ENCODE measurements at places on chromosomes 4 and X.

- no peak for DNase-seq
Observed at GRCh38 chr4:102824398-102824797, 3.0 kb downstream of the UBE2D3 start.

DNA sequence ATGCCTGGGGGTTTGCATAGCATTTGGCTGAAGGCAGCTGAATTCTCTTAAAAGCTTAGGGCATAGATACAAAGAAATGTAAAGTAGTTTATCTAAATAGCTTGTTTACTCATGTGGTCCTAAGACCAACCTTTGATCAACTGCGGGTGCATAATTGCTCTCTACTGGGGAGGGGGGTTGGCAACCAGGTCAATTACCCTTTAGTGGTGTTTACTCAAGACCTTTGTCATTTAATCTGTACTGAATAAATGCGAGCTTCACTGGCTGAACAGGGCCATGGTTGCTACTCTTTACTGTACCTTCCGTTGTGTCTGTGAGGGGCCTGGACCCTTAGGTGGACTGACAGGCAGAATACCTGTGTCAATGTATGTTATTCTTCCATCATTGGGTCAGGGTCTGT lies 102.7 kb upstream of the FAM9C start:
- DNase-seq, result no peak

DNA sequence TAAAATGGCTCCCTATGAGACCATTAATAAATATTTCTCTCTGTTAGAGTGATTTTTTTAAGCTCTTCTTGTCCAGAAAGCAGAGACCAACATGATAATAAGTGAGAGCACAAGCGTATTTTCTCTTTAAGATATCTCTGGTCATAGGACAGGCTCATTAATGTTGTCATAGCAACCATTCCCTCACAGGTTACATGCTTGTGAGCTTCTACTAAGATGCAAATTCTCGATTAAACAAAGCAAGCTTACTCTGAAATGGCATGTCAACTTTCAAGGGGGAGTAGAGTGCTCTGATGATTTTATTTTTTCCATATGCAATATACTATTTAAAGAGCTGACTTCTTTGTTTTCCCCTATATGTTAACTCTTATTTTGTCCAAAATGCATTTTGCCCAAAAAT lies 487.2 kb upstream of the LCORL start:
- no peak for DNase-seq

- no peak for DNase-seq
Observed at GRCh38 chrX:39532761-39533160, 565.0 kb downstream of the BCOR start.

DNA sequence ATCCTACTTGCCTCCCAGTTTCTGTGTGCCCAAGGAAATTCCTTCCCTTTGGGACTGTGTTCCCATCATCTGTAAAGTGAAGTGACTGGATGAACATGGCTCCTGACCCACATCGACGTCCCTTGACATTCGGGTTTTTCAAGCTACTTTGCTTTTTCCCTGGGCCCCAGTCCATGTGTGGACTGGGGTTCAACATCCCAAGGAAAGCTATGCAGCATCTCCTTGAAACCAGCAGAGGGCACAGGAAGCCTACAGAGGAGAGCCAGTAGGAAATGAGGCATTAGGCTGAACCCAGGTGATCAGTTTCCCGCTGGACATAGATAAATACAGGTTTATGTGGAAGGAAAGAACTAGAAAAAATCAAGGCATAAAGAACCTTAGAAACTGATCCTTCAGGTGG lies 145.1 kb upstream of the ARHGEF9 start:
- DNase-seq, result peak; percentile 7

DNA sequence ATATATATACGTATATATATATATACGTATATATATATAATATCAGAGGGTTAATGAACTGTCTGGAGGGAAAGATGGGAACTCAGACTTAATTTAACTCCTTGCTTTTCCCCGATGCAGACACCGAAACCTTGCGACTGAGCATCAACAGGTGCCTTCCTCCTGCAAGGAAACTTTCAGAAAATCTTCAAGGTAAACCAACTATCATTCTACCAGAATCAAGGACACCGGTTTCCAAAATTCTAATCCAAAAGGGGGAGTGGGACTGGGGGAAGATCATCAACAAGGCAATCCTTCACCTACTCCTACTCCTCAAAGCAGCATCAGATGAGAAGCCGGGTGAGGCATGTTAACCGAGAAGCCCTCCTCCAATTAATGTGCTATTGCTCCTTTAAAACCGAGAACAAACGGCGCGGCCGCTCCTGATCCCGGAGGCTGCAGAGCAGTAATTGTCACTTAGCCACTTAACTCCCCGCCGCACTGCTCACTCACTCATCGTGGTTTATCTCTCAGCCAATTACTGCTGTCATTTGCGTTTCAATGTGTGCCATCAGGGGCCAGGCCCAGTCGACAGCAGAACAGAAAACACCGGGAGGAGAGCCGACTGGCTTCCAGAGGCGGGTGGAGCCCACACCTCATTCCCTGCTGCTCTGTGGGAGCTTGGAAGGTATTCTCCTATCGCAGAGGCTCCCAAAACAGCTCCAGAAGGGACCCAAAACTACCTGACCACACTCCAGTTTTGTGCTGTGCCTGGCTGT lies 61.7 kb downstream of the MAML3 start:
- DNase-seq, result peak; percentile 56

- DNase-seq, result no peak
Observed at GRCh38 chr4:152482211-152482610, 53.7 kb downstream of the FBXW7 start.

DNA sequence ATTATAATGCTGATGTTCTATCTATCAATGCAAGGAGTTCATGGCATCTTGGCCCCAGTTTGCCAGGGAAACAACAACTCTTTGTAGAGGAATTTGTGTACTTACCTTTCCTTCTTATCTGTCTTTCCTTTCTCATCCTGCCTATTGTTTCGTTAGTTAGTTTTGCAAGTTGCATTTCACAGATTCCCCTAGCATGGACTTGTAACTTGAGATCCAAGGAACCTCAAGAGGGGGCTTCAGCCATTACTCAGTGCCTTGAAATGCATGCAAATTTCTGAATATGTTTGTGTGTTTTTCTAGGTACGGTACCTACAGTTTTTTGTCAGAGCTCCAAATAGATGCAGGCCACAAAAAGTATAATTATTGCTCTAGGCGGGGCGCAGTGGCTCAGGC lies 203.6 kb downstream of the LDB2 start:
- DNase-seq, result no peak

DNA sequence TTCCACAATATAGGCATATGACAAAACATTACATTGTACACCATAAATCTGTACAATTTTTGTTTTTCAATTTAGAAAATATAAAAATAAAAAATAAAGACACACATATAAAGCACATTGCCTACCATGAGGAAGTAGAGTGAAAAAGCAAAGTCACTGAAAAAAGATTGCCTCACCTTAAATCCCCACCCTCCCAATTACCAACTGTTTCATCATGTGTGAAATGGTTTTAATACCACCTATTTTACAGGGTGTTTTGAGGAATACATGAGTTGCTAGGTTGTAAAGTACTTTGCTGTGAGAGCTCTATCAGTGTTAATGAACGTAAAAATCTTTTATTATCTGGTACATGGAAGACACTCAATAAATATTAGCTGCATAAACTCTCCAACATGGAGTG lies 373.6 kb upstream of the NDST3 start:
- DNase-seq, result no peak

GRCh38 chrX:71912156-71912555 lies 1.5 kb downstream of the NHSL2 start:
- no peak for DNase-seq

- DNase-seq, result no peak
Observed at GRCh38 chr4:58113126-58113525, 1002.9 kb upstream of the IGFBP7 start.

DNA sequence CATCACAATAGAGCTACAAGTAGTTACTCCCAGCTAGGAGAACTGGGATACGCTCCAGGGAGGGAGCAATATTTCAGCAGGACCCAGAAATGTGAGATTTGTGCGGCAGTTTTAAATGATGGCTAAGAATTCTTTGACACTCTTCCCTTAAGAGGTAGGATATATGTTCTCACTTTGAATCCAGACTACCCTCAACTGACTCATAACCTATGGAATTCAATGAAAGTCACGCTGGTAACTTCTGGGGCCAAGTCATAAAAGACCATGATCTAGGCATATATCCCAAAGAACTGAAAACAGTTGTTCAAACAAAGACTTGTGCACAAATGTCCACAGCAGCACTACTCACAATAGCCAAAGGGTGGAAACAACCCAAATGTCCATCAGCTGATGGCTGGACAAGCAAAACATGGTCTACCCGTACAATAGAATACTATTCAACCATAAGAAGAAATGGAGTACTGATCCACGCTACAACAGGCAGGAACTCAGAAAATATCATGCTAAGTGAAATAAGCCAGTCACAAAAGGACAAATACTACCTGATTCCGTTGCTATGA lies 10.5 kb downstream of the CD99L2 start:
- no peak for DNase-seq

GRCh38 chr4:74374561-74375327 lies 9.8 kb downstream of the EREG start:
- no peak for DNase-seq

- no peak for DNase-seq
Observed at GRCh38 chr4:138644322-138644721, 371.3 kb upstream of the NOCT start.

DNA sequence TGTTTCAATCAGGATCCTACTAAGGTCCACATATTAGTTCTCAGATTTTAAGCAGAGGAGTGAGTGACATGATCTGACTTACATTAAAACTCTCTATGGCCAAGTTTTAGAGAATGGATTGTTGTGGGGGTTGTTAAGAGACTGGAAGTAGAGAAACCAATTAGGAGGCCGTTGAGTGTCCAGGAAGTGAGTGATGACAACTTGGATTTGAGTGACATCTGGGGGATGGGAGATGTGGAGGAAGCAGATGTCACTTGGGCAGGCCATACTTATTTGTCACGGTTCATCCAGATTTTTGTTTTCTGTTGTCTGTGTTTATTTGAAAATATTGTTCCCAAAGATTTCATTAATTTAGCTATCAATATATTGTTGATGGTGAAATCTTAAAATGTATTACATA lies 28.3 kb downstream of the ADD1 start:
- DNase-seq, result no peak

GRCh38 chrX:46757593-46757992 lies 1.3 kb downstream of the SLC9A7 start:
- DNase-seq, result no peak

DNA sequence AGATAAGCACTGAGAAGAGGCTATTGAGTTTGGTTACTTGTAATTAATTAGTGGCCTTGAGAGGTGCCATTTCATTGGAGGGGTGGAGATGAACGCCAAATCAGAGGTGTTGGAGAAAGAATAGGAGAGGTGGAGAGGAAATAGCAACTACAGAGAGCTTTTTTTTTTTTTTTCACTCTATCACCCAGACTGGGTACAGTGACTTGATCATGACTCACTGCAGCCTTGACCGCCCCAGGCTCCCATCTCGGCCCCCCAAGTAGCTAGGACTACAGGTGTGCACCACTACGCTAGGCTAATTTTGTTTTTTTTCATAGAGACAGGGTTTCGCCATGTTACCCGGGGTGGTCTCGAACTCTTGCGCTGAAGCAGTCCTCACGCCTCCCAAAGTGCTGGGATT lies 5.2 kb downstream of the NHS start:
- no peak for DNase-seq

GRCh38 chrX:110146521-110146920 lies 143.6 kb downstream of the TMEM164 start:
- peak; percentile 39 for DNase-seq
